ENCODE measurements at places on chromosomes 3 and 15.

GRCh38 chr3:186361246-186361761, 730 bp downstream of the DGKG start:
- no peak for DNase-seq

DNA sequence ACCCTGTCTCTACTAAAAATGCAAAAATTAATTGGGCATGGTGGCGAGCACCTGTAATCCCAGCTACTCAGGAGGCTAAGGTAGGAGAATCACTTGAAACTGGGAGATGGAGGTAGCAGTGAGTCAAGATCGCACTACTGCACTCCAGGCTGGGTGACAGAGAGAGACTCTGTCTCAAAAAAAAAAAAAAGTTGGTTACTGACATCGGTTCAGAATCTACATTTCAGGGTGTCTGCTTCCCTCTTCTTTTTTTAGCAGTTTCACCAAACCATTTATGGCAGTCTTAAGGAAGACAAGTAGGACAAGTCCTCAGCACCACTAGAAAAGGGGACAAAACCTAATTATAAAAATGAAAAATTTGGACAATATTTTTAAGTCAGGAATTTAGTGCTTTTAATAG, 3.3 kb upstream of the USP4 start:
- no peak for DNase-seq

DNA sequence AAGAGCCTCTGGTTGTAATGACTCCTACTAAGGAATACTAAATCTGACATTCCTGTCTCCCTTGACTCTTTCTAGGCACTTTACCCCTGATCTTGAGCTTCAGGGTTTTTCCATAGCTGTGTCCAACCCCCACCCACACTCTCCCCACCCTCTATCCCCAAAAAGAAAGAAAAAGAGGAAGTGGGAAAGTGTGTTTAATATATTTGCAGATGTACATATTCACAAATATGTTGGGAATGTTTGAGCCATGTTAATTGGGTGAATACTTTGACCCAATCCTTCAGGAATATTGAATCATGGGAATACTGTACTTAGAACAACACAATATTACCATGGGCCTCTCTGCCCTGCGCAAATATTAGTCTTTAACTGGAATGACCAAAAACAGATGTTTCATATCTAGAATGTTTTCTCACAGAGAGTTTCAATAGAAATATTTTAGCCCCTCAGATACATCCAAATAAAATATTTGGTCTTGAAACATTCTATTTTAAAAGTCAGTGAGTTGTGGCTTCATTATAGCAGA, 19.8 kb upstream of the PFN2 start:
- DNase-seq: no peak

DNA sequence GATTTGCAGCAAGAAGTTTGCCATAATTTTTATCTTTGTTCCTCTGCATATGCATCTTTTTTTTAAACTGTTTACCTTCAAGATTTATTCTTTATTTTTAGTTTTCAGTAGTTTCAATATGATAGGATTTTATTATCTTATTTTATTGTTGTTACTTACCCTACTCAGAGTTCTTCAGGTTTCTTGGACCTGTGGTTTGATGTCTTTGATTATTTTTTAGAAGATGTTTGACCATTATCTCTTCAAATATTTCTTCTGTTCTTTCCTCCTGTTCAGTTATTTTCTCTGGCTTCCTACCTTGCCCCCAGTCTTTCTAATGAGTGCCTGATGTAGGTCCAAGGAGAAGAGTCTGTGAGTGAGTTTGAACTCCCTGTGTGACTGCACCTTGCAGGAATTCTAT, 137.7 kb downstream of the FILIP1L start:
- no peak for DNase-seq

GRCh38 chr3:125618851-125619250, 23.6 kb upstream of the OSBPL11 start:
- DNase-seq: no peak

GRCh38 chr3:157175691-157176507, 16.0 kb upstream of the CCNL1 start:
- DNase-seq: no peak

Data from caudate nucleus (tissue), 63 donors.